ENCODE measurements at places on chromosomes 1 and 21. TPM values are rescaled to one million over a fixed set of nuclear protein-coding genes. Genes with fewer than 3 reads are reported as not detected.
A peak's percentile ranks its signal among the peaks of the same experiment; 100 is the strongest.

Gene ZNF648
- not detected for total RNA-seq

DNA sequence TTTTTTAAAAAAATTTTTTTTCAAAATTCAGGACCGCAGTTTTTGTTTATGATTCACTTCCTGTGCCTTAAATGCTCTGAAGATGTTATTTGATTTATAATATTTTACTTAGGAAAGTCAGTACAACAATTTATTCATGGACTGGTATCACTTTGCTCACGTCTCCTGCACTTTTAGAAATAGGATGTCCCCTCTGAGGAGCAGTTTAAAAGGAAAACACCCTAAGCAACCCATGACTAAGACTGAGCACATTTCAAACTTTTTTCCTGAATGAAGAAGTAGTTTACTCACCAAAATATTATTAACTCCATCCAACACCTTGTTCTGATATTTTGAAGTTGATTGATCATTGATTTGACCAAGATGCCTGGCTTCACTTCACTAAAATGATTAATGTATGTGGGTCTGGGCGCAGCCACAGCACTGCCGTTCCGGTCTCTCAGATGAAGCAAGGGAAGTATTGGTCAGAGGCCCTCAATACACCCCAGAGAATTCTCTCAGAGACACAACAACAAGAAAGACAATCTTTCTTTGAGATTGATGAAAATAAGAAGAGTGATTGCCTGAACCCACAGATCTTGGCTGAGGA, 223.9 kb downstream of the TGFB2 start:
- no peak overlapping the region for H3K27ac ChIP-seq
- H3K27me3 ChIP-seq: no peaks in the 10 kb centered on the region
- no peak for DNase-seq
- no peaks in the 10 kb centered on the region for H3K36me3 ChIP-seq
- no peaks in the 10 kb centered on the region for H3K4me1 ChIP-seq
- H3K4me3 ChIP-seq: no peak overlapping the region

DNA sequence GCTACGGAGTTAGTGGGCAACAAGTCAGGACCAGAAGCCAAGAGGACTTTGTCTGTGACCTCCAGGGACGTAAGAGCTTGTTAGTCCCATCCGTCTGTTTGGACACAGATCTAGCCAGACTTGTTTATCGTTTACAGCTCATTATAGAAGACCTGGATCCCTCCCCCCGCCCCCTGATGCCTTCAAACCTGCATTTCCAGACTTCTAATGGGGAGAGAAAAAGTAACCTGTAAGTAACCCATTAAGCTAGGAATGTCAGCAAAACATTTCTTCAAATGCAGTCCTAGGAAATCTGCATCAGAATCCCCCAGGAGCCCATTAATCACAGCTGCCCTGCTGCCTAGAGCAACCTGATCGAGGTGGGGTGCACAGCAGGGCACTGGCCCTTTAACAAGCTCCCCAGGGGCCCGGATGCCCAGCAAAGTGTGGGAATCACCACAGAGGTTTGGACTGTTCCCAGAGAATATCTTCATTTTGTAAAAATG, 1.4 kb upstream of the MAD2L2 start:
- DNase-seq: no peak
- peaks cover 30% of the 10 kb centered on the region for H3K4me1 ChIP-seq
- H3K4me3 ChIP-seq: no peak overlapping the region
- H3K27me3 ChIP-seq: no peaks in the 10 kb centered on the region
- peaks cover 3% of the 10 kb centered on the region for H3K36me3 ChIP-seq
- no peak overlapping the region for H3K27ac ChIP-seq

GRCh38 chr1:157580179-157580827, 17.6 kb downstream of the FCRL4 start:
- peak; percentile 64 for DNase-seq
- no peaks in the 10 kb centered on the region for H3K4me1 ChIP-seq
- no peaks in the 10 kb centered on the region for H3K36me3 ChIP-seq

All from esophagus muscularis mucosa (tissue), 4 donors.